Osteocyte (in vitro differentiated cells): ENCODE measurements at places on chromosomes 7 and 10.

DNA sequence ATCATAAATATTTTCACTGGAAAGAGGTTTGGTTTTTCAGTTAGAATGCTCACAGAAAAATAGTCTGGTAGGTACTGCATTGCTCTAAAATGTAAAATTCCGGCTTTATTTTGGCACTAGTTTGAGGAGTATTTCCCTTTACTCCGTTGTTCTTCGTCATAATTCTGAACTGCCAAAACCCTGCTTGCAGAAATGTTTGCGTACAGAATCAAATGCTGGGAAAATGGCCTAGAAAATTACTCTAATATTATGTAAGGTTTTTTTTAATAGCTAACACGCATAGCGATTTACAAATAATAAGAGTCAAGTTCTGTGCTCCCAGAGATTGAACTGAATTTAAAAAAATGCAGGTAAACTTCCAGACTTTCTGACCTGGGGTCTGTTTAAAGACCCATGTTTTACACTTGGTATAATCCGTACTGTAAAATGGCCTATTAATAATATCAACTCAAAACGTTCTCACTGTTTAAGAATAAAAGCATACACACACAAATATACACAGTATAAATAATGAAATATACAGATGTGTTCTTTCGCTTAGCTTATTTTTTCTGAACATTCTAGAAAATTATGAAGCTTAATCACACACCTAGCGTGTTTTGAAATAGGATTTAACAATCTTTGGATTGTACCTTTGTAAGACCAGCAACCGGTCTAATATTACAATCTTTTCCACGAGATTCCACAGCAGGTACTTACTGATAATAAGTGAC is 23.5 kb upstream of the ANLN start:
- DNase-seq: no peak

DNA sequence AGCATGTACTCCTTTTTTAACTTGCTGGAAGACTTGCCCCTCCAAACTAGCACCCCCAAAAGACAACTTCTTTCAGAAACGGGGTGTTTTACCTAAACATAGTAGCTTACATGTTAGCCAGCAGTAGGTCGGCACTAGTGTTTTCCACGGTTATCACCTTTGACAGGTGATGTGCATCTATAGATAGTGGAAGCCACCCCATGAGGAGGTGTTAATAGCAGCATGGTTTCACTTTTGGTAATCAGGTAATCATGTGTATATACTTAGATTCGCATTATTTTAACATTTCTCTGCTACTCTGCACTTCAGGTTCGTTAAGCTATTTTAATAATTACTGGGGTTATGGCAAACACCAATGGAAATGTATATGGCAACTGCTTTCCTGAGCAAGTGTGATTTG is 17.6 kb downstream of the SRI start:
- no peak for DNase-seq

DNA sequence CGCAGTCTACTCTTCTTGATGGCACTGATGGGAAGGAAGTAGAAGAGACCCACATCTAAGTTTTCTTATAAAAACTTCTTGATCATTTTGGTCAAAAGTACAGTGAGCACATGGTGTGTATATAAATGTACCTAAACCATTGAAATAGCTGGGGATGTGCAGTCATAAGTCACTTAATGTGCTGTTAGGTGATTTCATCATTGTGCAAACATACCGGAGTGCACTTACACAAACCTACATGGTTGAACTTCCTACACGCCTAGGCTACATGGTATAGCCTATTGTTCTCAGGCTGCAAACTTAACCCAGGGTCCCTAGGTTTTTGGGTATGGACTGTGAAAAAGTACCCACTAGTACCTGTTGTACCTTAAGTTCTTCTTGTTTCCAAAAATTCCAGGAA is 123.3 kb upstream of the ZNF438 start:
- DNase-seq: no peak

GRCh38 chr7:4797858-4798705 is 22.7 kb downstream of the AP5Z1 start:
- DNase-seq: no peak

DNA sequence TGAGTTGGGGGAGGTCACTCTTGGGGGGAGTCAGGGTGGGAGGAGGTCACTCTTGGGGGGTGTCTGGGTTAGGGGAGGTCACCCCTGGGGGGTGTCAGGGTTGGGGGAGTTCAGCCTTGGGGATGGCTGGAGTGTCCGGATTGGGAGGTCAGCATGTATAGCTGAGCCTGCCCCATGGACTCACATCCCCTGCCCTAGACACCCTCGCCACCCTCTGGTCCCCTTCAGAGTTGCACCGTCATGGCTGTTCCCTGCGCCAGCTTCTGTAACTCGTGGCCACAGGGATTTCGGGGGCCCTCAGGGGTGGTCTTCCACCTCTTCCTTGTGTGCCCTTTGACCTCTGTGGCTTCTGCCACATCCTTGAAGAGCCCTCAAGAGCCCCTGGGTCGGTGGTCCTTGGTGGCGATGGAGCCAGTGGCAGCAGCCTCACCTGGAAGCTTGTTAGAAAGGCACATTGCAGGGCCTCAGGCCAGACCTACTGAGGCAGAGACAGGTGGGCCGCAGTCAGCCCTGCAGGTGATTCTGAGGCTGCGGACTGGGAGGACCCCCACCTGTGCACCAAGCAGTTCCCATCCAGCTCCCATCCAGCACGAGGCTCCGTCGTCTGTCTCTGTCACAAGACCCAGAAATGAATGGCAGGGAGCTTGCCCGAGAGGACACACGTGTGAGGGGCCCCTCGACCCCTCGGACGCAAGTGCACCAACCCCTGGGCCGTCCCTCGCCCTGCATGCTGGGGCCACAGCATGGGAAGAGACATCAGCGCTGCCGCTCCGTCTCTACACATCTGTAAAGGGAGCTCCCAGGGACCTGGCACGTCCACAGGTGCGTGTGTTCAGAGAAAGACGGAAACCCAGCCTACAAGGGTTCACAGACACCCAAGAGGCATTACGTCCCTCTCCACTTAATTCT is 44.7 kb upstream of the SUN1 start:
- no peak for DNase-seq

- DNase-seq: no peak
Measured at GRCh38 chr7:105188201-105188600, 174.2 kb downstream of the KMT2E start.

DNA sequence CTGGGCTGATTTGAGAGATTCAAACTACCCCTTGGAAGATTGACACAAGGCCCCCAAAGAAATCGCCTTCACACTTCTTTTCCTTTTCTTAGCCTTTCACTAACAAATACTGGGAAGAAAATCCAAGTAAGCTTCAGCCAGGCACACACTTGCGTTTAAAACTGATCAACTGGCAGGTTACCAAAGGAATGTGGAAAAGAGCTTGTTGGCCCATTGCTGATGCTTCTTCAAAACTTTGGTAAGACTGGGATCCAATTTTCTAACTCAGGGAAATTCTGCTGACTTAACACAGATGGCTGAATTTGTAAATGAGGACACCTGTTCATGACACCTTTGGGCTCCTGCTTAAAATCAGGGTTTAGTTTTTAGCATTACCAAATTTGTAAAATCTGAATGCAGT is 464.5 kb upstream of the GALNT17 start:
- DNase-seq: no peak

DNA sequence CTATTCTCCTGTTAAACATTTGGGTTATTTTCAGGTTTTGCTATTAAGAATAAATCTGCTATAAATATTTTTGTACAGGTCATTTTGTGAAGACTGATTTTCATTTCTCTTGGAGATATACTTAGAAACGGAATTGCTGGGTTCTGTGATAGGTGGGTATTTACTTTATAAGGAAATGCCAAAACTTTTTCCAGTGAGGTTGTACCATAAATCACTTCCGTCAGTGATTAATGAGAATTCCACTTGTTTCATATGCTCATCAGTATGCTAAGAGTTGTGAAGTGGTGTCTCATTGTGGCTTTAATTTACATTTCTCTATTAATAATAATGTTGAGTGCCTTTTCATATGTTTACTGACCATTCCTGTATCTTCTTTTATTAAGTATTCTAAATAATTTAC is 84.0 kb upstream of the KLF14 start:
- no peak for DNase-seq

DNA sequence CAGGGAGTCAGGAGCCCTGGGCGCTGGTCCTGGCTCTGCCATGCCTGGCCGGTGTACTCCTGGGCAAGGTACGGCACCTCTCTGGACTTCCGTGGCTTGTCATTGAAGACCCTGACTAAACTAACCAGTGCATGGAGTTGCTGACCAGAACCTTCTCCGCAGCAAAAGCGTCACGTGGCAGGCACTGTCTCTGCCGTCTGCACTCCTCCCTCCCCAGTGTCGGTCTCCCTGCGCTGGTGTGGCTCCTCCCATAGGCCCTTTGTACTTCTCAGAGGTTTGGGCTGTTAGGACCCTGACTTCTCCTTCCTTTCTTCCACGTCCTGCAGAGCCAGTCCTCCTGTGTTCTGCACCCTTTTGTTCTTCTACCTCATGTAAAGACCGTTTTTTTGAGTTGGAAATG is 100.6 kb upstream of the CREB5 start:
- DNase-seq: no peak

DNA sequence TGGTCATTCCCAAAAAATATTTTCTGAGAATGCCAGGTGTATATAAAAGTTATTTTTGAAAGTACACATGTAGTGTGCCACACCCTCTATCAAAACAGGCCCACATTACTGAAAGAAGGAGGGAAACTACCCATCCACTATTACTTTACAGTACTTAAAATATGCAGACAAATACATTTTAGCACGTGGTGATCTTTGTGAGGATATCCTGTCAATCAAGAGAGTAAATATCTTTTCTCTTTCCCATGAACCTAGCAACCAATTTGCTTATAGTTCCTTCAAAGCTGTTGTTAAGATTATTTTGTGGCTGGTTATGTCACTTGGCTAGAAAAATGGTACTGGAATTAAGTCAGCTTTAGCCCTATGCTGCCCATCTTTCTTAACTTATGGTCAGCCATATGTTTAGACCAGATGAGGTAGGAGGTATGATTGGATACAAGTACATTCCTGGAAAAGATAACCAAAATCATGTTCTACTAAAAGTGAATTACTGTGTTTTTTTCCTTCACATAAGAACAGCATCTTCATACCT is 70.1 kb downstream of the AUTS2 start:
- no peak for DNase-seq

GRCh38 chr10:11825796-11826414 is 2.7 kb downstream of the PROSER2 start:
- DNase-seq: no peak

DNA sequence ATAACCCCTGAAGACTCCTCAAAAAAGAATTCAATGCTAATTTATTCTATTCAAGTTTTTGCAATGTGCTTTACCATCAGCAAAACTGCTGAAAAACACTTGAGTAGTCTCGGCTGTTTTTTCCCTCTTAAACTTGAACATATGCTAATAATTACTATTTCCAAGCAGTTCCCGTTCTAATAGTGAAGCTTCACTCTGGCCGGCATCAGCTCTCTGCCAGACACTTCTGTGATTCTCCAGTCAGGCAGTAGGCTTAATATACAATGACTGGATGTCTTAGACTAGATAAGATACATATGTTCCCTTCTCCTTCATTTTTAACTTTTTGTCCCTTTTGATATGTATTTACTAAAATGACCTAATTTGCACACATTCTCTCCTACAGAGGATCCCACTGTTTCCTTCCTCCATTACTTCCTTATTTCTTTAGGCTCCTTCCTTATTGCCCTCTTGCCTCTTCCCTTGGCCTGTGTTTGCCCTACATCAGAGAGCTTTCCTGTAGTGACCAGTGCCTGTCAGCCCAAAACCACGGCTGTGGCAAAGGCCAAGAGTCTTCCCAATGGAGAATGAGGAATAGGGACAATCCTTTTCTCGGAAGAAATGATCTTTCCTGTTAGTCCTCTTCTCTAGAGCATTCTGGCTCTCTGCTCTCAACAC is 23.5 kb downstream of the HEPACAM2 start:
- no peak for DNase-seq
